ENCODE measurements at places on chromosomes 1 and 21. TPM values are rescaled to one million over a fixed set of nuclear protein-coding genes. Genes with fewer than 3 reads are reported as not detected.

MARCKSL1 gene
- total RNA-seq, result 14.4 TPM

DEPDC1 gene
- 18.3 TPM for total RNA-seq

CHIA gene
- not detected for total RNA-seq

NTPCR gene
- 53.1 TPM for total RNA-seq

MSH4 gene
- total RNA-seq, result 0.27 TPM

HEYL gene
- 0.15 TPM for total RNA-seq

PTPRF gene
- total RNA-seq, result 2.3 TPM

ACTA1 gene
- not detected for total RNA-seq

CACHD1 gene
- total RNA-seq, result 2.9 TPM

FLG2 gene
- total RNA-seq, result not detected

PTGS2 gene
- 2.0 TPM for total RNA-seq

DNA sequence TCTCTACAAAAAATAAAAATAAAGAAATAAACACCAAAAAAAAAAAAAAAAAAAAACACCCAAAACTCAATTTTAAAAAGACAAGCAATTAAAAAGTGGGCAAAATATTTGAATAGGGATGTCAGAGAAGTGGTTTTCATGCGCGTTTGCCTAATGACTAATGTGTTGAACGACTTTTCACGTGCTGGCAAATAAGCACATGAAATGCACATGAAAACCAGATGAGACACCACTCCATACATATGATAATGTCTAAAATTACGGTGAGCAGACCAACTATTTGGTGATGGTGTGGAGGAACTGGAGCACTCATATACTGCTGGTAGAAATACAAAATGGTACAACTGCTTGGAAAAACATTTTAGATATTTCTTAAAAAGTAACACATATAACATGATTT is 39.4 kb upstream of the UHMK1 start:
- DNase-seq, result no peak

- DNase-seq, result no peak
Measured at GRCh38 chr1:172138634-172139033, 281.9 kb upstream of the C1orf105 start.

DNA sequence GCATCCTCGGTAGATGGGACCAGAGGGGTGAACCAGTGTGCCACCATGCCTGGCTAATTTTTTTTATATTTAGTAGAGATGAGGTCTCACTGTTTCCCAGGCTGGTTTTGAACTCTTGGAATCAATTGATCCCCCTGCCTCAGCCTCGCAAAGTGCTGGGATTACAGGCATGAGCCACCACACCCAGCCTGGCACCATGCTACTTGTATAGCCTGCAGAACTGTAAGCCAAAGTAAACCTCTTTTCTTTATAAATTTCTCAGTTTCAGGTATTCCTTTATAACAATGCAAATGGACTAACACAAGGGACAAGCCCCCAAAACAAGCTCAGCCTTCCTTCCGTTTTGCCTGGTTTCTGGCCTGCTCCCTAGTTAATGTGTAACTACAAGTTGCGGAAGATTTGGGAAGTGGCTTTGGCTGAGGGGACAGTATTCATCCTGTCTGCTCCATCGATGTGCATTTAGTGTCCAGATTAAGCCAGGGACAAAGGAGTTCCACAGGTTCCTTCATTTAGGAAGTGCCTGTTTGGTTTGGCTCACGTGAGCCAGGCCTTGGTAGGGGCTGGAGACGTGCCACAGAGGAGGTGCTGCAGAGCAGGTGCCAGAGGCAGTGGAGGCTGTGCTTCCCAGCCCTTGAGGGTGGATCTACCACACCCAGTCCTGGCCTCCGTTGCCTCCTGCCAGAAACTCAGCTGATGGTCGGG is 4.4 kb downstream of the AVPR1B start:
- no peak for DNase-seq

- no peak for DNase-seq
Measured at GRCh38 chr1:186950547-186950946, 121.8 kb downstream of the PLA2G4A start.

DNA sequence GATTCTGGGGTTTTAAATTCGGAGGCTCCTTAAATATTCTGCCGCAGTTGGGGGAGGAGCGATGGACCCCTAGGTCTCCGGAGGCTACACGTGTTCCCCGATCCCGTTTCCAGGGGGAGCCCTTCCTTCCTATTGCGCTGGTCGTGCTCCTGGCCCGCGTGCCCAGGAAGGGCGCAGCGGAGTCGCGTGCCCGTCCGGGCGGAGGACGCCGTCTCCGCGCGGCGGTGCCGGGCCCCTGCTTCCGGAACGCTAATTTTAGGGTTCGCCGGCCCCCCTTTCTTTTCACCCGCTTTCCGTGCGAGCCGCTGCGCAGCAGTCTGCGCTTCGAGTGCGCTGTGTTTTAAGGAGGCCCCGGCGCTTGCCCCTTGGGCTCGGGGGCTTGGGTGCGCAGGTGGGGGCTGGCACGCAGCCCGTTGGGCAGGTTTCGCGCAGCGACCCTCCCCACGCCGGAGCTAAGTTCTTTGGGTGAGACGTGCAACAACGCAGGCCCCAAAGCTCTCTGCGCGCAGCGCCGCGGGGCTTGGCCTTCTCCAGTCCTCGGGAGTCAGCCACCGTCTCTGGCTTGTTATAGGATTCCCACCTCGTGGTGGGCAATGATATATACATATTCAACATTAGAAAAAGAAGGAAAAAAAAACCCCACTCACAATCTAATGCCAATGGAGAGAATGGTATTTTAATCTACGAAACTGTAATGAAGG is 43.5 kb upstream of the DNAJC6 start:
- peak; percentile 35 for DNase-seq

DNA sequence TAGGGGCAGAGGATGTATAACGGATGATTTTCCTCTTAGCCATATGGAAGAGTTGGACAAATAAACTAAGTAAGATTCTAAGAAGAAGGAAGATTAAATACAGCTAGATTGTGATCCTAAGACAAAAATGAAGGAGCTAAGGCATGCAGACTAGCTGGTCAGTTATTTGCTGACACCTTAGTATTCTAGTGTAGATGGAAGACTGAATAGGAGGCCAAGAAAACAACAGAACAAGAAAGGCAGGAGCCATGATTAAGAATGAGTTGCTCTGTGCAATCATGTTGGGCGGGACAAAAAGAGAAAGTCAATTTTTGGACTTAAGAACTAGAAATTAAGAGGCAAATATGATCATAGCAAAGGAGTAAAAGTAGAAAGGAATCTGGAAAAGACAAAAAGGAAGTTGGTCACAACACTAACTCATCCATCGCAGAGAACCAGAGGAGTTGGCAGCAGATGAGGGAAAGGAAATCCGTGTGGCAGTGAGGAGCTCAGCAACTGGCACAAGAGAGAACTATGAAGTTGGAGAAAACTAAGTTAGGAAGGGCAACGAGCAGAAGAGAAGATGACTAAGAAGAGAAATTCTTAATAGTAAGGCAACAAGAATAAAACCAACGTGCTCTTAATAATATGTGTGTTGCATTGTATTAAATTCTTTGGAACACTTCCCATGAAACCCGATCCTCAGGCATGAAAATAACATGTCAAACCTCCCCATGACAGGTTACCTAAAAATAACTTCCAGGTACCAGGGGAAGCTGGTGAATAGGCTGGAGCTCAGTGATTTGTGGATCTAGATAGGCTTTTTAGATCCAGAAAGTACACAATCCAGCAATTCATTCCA is 234.4 kb downstream of the LTN1 start:
- DNase-seq, result no peak

- DNase-seq, result no peak
Measured at GRCh38 chr1:25219661-25220251, 12.5 kb downstream of the SYF2 start.

- DNase-seq, result no peak
Measured at GRCh38 chr21:32494934-32495709, 82.6 kb downstream of the EVA1C start.

DNA sequence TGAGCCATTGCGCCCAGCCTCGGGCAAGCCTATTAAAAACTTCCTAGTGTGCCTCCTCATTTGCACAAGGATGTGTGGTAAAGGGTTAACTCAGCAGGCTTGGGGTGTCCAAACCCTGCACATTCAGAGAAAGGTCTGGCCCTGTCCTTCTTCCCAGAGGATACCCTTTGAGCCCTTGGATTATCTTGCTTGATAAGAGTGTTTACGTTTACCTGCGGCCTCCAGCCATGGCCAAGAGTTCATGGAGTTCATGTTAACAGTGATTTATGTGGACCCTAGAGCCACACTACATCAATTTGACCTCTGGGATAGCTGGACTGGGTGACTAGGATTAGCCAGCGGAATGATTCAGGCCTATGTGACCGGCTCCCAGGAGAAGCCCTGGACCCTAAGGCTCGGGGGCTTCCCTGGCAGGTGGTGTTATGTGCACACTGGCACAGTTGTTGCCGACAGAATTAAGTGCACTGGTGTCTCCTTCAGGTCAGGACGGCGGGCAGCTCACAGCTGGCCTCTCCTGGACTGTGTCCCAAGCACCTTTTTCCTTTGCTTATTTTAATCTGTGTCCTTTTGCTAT is 7.7 kb upstream of the TCP10L start:
- no peak for DNase-seq

GRCh38 chr1:204335533-204335932 is 24.2 kb downstream of the PLEKHA6 start:
- no peak for DNase-seq

DNA sequence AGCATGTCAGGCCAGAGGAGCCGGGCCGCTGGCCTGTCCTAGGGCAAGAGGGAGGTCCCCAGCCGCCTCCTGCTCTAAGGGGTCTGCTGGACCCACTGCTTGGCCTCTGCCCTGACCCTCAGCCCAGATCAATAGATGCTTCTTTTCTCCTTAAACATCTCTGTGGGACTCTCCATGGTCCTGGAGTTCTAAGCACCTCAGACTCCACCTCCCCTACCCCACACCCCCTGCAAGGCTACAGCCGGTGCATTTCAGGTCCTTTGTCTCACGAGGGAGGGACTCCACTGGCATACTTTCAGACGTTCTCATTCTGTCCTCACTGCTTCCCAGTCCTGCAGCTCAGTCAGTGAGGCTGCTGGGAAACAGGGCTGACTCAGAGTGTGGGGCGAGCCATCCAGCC is 11.0 kb downstream of the CNTN2 start:
- DNase-seq, result no peak

- no peak for DNase-seq
Measured at GRCh38 chr1:97433094-97433823, 487.6 kb downstream of the DPYD start.

DNA sequence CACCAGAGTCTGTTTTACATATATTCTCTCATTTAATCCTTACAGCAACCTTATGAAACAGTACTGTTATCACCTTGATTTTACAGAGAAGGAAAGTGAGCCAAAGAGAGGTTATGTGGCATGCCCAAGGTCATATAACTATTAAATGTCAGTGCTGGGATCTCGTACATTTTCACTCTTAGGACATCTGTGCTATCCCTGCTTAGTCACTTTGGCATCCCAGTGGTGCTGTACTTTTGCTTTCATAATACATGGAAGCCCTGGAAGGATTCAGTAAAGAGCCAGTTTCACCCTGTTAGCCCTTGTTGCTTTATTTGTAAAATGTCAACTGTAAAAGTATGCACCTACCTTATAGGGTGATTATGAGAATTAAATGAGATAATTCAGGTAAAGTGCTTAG is 104.4 kb downstream of the NFIA start:
- DNase-seq, result no peak
